Activated T-cell treated with anti-CD3 and anti-CD28 coated beads for 24 hours (primary cell): ENCODE measurements at places on chromosomes 5 and 9.

DNA sequence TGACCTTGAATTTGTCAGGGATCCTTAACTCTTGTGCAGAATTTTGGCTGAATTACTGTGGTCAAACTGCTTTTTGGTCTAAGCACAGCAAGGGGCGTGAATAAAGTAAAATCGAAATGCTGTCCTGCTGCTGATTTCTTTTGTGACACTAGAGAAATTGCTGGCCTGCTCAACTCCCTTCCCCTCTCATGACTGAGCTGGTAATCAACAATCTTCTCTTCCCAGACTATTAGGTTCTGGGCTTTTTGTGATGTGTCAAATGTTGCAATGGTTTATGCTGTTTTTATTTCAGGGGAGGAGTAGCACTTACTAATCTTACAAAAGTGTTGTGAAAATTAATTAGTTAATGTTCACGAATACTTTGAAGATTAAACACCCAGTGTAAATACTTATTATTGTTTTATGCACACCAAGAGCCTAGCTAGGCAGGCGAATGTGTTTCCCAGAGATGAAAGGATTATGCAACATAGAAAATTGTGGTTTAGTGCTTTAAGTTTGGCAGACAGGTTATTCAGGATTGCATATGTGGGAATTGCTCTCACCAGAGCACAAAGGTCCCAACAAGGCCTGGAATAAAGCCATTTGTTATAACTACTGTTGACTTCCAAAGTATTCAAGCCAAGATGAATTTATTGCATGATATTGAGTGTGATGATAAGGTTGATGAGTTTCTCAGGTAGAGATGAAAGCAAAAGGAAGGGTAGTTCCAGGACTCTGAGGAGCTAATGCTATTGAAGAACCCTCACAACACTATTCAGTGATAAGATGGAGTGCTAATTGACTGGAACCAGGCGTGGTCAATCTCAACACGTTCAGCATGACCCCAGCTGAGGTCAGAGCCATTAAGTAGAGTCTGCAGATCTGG lies 280.7 kb upstream of the ZNF608 start:
- no peak for DNase-seq

GRCh38 chr5:78979909-78980308 lies 5.2 kb downstream of the ARSB start:
- no peak for DNase-seq

DNA sequence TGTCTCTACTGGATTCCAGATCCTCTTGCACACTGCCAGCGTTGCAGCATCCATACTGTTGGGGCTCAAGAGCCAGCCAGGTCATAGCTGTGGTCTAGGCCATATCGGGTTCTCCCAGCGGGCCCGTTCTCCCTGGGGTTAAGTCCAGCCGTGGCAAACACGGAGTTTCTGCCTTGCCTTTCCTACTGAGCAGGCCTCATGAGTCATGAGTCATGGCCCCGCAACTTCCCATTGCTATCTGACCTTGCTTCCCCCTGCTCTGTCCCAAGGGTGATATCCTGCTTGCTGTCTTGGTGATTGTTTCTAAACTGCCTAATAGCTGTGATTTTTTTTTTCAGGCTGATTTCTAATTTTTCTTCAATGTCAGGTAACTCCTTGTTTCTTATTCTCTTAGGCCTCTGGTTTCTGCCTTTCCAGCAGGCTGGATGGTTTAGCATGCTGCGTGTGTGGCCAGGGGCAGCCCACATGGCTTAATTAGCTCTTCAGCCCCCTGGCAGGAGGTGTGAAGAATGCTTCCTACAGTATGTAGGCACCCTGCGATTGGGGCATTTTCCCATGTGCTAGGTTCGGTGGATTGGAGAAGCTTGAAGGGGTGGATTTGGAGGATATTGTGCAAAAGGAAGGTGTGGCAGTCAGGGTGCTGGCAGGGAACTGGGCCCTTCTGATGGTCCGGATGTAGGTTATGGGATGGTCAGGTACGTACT lies 18.7 kb downstream of the DAPK1 start:
- no peak for DNase-seq

DNA sequence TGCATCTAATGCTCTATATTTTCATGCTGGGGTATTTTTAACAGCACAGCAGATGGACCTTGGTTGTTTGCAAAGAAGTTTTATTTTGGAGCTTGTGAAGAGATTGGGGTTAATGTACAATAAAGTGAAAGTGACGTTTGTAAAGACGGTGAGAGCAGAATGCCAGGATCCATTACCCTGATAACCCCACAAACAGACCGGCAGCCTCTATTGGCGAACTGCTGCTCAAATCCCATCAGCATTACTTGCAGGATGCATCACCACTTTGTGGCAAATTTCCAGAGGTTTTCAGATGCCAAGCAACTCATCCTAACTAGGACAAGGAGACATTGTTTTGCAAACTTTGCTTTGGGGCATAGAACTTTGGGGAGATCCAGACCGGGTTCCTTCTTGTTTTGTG lies 383.3 kb upstream of the ZNF462 start:
- no peak for DNase-seq

GRCh38 chr9:105064248-105065097 lies 136.5 kb upstream of the ABCA1 start:
- DNase-seq, result no peak

GRCh38 chr9:30771760-30772159 lies 1612.7 kb upstream of the ACO1 start:
- no peak for DNase-seq

DNA sequence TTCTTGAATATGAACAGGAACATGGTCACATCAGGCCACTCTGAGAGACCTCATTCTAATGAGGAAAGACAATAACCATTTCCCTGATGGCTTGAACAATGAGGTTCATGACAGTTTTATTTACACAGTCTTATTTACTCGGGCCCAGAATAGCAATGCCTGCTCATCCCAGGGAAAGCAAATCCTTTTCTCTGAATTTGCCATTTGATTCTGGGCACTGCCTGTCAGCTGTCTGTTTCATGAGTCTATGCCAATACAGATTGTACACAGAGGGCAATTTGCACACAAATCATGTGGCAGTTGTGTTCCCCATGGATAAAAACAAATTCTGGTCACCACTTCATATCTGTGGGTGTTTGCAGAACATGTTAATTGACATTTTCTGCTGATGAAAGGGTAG lies 492.5 kb downstream of the ACTL7B start:
- DNase-seq, result no peak

DNA sequence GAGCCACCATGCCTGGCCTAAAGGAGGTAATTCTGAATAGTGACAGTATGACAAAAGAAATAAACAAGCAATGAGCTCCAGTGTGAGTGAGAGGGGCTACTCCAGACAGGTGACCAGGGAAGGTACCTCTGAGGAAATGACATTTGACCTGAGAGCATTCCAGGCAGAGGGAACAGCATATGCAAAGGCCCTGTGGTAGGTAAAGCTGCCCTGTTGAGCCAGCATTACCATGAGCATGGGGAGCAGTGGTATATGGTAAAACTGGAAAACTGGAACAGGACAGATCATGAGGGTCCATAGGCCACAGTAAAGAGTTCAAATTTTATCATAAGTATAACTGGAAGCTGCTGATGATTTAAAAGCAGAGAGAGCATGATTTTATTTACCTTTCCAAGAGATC lies 6.0 kb upstream of the SFXN1 start:
- DNase-seq, result no peak

GRCh38 chr5:133969654-133970324 lies 1.4 kb upstream of the C5orf15 start:
- DNase-seq, result no peak

DNA sequence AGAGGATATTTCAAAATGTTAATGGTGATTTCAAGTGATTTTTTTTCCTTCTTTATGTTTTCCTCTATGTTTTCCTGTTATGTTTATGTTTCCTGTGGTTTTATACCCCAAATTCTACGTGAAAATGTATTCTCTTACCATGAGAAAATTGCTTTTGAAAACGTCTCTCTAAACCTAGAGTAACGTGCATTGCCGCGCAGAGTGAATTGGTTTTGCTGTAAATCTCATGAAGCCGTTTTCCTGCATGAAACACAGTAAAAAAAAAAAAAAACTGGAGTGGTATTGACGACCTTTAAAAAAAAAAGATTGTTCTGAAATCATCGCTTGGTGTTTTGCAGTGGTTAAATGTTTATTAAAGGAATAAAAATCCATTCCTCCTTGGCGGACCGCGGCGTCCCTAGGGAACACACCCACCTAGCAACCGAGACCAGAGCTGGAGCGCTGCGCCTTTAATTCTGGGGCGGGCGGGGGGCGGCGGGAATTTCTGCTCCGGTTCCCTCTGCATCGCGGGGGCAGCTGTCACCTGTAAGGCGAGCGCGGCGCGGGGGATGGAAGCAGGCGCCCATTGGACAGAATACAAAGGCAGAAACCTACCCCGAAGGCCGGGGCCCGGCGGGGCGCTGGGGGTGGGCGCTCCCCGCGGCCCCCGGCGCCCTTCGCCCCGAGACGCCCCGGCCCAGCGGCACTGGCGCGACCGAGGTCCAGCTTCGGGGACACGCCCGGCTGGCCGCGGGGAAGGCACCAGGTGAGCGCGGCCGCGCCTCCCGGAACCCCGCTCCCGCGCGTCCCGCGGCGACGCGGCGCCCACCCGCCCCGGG lies at the start of gene SOWAHA:
Gene SOWAHA (plus strand): TSS at position 522 of the 818 bp plus-strand sequence. CDS start 320 bp downstream, outside the sequence.
- no peak for DNase-seq

- DNase-seq, result no peak
Measured at GRCh38 chr9:83966209-83966582, 13.8 kb downstream of the HNRNPK start.

- no peak for DNase-seq
Measured at GRCh38 chr5:93572608-93573353, 8.2 kb downstream of the NR2F1-AS1 start.

DNA sequence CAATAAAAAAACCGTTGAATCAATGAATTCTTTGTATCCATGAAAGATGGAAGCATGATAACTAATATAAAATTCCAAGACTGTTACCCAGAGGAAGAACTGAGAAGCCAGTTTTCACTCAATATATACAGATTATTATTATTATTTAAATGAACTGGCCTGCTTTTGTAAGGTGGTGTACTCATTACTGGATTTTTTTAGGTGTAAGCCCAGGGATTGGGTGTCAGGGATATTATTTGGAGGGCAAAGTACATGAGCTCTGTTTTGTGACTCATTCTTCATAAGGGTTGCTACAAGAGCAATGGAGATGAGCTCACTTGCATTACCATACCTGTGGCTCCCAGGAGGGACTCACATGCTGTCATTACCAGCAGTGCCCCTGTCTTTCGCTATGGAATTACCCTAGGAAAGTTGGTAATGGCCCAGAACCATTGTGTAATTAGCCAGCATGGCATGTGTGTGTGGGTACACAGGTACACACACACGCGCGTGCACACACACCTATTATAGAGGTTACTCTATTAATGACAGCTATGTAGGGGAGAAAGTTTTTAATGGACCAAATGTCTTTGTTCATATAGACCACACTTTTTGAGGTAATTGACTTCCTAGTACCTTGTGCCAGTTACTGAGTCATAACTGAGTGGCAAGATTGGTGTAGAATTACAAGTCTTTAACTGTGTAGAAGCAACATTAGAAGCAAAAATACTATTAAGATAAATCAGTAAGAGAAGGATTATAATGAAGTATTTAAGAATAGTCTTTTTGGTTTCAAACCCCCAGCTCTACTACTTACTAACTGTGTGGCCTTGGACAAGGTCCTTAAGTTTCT lies 143.4 kb downstream of the GDNF start:
- no peak for DNase-seq

GRCh38 chr5:146751054-146751453 lies 127.5 kb downstream of the PPP2R2B start:
- DNase-seq, result no peak

DNA sequence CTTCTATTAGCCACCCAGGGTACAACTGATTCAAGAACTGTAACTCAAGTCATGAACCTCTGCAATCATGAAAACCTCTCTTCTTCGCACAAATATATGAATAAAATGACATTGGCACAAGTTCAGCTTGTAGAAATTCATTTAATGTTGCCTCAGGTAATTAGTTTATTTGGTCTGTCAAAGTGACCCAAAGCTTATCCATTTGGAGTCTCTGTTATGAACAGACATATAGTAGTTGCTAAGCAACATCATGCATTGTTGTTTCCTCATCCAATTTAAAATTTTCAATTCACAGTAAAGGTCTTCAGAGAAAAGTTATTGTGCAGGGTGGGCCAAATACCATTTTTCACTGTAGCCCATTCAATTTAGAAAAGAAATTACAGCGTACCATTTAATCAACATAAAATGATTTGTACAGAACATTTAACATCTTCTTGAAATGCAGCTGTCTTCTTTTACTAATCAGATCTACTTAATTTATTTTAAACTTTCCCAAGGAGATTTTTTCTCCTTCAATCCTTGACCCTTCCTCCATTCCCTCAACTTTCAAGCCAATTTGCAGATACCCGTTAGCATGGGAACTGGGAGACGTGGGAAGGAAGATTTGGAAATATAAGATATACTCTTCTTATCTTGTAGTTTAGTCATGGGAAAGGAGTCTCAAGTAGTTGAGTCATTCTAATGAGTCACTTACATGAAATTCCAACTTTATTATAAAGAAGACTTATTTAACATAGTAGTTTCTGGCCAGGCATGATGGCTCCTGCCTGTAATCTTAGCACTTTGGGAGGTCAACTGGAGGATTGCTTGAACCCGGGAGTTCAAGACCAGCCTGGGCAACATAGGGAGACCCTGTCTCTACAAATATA lies 231.3 kb downstream of the ATPSCKMT start:
- DNase-seq, result no peak

GRCh38 chr9:72615931-72616330 lies 94.5 kb downstream of the TMC1 start:
- DNase-seq, result no peak

GRCh38 chr9:136197084-136197875 lies 7.6 kb downstream of the LHX3 start:
- DNase-seq, result no peak

DNA sequence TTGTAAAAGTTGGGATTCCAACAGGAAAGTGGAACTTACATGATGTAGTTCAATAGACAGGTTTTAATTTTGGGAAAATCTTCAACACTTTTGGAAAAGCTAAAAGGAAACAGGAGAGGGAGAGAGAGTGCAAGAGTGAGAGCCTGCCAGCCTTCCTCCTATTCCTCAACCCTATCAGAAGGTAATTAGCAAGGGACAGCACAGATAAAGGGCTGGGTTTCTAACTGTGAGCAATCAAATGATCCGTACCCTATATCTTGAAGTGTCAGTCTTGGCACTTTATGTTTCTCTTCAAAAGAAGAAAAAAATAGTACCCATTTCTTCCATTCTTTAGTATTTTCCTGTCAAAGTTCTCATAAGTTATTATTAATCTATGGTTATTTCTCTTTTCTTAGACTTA lies 79.4 kb downstream of the FER start:
- no peak for DNase-seq

DNA sequence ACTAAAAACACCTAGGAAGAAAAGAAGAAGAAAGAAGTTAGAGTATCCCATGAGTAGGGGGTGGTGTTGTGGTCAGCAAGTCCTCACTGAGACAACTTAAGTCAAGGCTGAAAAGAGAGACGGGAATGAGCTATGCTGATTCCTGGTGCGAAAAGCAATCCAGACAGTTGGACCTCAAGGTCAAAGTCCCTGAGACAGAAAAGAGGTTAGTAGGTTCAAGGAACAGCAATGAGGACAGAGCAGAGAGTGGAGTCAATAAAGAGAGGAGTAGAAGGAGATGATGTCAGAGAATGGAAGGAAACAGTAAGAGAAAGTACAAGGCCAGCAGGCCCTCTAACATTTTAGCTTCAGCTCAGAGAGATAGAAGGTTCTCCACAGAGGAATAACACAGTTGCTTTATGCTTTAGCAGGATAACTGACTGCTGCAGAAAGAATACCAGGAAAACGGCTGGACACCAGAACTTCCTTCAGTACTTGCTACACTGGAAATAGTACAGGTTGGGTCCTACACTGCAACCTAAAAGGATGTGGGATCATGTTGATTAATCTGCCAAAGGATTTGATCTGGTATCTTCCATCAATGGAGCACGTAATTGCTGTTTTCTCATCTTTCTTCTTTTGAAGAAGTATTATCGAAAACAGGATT lies 43.6 kb downstream of the GNAQ start:
- no peak for DNase-seq

GRCh38 chr5:178177569-178177968 lies 9.6 kb downstream of the GMCL2 start:
- DNase-seq, result no peak
